ENCODE measurements at places on chromosomes 1 and 21. TPM values are rescaled to one million over a fixed set of nuclear protein-coding genes. Genes with fewer than 3 reads are reported as not detected.
A peak's percentile ranks its signal among the peaks of the same experiment; 100 is the strongest.

ARHGEF16 gene
- 13.5 TPM for polyA plus RNA-seq

KCNJ9 gene
- polyA plus RNA-seq, result 19.0 TPM

HOOK1 gene
- polyA plus RNA-seq, result 3.7 TPM

SLC30A2 gene
- polyA plus RNA-seq, result not detected

KLHDC8A gene
- polyA plus RNA-seq, result 11.4 TPM

HAX1 gene
- 200 TPM for polyA plus RNA-seq

FAM78B gene
- 1.1 TPM for polyA plus RNA-seq

GRCh38 chr1:111911776-111912515 is 77.5 kb downstream of the KCND3 start:
- peak; percentile 78 for DNase-seq

GRCh38 chr1:178284058-178284457 is 190.2 kb downstream of the RASAL2 start:
- peak; percentile 8 for DNase-seq

DNA sequence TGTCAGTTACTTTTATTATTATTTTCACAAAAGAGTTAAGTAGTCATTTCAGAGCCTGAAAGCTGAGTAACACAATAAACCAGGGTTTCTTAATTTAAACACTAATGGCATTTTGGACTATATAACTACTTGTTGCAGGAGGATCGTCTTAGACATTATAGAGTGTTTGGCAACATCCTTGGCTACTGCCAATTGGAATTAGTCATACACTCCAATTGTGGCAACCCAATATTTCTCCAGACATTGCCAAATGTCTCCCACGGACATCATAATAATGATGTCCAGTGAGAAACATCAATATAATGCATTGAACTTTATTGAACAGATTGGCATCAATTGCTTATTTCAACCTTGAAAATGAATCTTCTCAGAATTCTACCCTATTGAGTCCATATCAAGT is 441.9 kb upstream of the ADGRL4 start:
- DNase-seq, result no peak

- no peak for DNase-seq
These were observed 568.4 kb downstream of the PLA2G4A start for GRCh38 chr1:187396929-187397796.

DNA sequence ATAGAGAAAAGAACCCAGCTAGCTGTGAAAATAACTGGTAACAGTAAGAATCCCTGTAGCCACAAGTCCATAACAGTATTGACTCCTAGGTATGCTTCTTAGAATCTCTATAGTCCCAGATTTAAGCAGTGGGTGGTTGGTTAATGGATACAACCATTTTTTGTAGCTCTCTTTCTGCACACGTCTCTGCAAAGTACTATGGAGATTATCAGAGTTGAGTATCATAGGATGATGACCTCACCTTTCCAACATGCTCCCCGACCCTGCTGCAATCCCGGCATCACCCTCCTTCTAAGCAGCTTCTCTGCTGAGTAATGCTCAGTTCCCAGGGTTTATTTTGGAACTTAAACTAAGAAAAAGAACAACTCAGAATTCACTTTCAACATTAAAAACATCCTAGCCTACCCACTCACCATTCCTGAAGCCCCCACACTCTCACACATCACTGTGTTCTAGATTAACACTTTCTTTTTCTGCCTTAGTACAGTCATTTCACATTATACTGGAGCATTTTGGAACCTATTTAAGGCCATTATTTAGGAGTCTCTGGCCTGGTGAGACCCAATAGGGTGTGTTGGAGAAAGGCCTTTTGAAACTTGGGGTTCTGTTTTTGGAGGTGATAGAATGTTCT is 2.7 kb downstream of the MLLT11 start:
- no peak for DNase-seq

DNA sequence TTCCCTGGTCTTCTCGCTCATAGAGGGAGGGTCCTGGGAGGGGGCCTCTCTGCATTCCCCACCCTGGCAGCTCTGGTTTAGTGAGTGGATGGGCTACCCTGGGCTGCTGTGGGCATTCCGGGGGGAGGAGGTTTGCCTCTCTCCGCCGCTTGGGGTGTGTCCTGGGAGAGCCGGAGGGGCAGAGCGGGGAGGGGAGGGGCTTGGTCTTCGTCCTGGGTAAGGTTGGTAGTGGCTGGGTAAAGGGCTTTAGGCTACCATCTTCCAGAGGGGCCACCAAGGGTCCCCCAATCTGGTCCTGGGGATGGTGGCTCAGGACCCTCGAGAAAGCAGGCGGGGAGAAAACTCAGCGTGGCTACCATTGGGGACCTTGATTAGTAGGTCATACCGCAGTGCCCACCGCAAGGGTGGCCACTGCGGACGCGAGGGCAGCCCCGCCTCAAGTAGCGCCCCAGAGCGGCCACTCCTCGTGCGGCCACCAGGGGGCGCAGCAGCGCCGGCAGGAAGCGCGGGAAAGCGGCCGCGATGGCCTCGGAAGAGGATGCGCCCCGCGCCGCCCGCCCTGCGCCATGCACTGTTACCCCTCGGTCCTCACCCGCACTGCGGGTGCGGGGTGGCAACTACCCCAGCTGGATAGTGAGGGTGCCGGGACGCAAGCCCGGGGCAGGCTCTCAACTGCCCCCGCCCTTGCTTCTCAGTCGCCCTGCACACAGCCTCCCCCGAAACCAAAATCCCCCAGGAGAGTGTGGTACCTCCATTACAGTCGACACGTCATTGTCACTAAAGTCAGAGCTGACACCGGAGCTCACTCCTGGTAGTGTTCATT is 44.1 kb upstream of the SLC25A33 start:
- DNase-seq, result peak; percentile 73

- no peak for DNase-seq
These were observed 3.9 kb downstream of the C1orf198 start for GRCh38 chr1:230864441-230864840.

DNA sequence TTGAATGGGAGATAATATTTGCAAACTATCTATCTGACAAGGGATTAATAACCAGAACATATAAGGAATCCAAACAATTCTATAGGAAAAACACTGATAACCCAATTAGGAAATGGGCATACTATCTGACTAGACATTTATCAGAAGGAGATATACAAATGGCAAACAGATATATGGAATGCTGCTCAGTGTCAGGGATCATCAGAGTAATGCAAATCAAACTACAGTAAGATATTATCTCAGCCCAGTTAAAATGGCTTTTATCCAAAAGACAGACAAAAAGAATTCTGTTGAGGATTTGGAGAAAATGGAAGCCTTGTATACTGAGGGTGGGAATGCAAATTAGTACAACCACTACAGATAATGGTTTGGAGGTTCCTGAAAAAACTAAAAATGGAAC is 758.0 kb upstream of the B3GALT2 start:
- DNase-seq, result no peak

Data from brain (organoid and tissue), 16 donors.